SW480 (cell line): ENCODE measurements at places on chromosomes 7 and 10.
A peak's percentile ranks its signal among the peaks of the same experiment; 100 is the strongest.

GRCh38 chr7:158371856-158372255 is 215.8 kb downstream of the PTPRN2 start:
- DNase-seq, result no peak

DNA sequence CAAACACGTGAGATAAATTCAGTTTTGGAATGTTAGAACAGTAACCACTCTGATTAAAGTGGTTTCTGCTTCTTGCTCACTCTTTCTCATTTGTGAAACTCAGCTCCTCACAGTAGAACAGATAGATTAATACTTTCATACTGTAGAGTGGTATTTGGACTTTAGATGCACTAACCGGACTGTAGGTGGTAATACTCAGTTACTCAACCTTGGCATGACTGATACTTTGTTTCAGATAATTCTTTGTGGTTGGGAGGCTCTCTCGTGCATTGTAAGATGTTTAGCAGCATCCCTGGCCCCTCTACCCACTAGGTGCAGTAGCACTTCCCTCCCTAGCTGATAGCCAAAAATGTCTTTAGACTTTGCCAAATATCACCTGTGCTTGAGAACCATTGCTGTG is 37.6 kb downstream of the MCU start:
- no peak for DNase-seq

DNA sequence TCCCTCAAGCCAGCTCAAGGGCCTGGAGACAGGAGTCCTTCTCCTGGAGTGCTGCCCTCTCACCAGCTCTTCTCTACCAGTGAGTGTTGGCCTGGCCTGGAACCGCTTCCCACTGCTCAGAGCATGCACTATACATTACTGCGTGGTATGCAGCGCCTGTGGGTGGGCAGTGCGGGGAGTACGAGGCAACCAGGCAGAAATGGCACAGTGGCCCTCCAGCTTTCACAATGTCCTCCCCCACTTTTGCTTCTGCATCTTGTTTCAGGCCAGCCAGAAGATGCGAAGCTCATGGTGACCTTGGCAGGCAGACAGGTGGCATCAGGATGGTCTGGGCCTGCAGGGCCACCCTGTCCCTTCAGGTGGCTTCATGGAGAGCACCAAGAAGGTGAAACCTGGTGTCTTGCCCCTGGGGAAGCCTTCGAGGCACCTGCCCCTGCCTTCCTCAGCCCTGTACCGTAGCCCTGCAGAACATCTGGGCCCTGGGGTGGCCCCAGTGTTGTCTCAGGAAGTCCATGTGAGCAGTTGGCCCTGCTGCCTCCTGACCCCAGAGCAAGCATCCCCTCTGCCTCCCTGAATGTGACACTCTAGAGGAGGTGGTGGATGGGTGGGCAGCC is 35.8 kb downstream of the RASGEF1A start:
- DNase-seq, result no peak

- peak; percentile 27 for DNase-seq
These were observed 146.9 kb downstream of the TPST1 start for GRCh38 chr7:66352071-66352470.

- no peak for DNase-seq
These were observed 8.1 kb upstream of the RABGEF1 start for GRCh38 chr7:66732439-66732838.

DNA sequence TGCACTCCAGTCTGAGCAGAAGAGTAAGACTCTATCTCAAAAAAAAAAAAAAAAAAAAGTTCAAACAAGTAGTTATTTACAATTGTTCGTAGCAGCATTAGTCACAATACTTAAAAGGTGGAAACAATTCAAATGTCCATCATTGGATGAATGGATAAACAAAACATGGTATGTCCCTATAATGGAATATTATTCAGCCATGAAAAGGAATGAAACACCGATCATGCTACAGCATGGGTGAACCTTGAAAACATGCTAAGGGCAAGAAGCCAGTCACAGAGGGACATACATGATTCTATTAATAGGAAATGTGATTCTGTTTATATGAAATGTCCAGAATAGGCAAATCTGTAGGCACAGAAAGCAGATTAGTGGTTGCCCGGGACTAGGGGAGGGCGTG is 15.9 kb downstream of the DOCK1 start:
- DNase-seq, result no peak

GRCh38 chr7:55192723-55193122 is 172.4 kb upstream of the LANCL2 start:
- no peak for DNase-seq

DNA sequence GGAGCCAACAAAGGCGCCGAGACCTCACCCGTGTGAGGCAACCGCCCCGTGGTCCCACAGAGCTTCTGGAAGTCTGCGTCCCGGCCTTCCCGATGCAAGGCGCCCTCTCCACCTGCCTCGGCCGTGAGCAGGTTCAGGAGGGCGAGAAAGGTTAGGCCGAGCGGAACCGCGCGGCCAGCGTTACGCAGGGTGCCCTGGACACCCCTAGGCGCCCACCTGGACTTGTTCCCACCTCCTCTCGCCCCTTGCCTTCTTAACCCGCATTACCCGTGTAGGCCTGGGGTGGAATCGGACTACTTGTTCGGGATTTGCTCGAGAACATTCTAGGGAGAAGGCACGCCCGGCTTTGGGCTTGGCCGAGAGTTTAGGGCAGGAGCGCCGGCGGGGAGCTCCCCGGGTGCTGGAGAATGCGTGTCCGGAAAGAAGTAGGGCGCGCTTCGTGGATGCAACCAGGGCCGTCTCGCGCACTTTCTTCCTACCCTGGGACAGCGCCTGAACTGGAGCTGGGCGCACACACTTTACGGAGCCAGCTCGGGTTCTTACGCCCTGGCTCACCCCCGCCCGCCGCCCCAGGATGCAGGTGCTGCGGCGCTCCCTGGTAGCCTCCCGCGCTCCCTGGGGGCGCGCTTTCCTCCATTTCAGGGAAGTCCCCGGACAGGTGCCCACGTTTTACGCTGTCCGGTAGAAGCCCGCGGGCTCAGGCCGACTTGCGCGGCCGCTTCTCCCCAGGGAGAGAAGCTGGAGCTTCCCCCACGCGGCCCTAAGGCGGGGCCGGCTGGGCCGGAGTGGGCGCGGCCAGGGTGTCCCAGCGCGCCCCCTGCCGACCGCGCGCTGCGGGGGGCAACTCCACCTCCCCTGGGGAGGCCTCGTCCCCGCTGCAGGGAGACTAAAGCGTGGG is 74.5 kb downstream of the INSIG1 start:
- no peak for DNase-seq

DNA sequence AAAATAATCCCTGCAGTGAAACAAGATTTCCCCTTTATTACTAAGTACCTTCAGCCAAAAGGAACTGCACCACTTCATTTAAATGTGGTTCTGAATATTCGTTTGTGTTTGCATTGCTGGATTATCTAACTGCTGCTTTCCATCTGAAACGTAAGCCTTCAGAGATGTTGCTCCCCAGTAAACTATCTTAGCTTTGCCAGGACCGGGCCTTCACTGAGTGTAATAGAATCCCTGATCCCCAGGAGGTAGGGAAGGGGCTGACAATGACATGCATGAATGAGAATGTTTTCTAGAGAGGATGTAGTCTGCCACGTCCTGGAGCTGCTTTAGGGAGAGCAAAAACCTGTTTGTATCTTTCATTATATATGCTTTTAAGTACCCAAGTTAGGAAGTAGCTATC is 19.5 kb upstream of the INSYN2A start:
- no peak for DNase-seq

GRCh38 chr10:25552283-25552919 is 377.6 kb downstream of the GPR158 start:
- DNase-seq, result no peak

DNA sequence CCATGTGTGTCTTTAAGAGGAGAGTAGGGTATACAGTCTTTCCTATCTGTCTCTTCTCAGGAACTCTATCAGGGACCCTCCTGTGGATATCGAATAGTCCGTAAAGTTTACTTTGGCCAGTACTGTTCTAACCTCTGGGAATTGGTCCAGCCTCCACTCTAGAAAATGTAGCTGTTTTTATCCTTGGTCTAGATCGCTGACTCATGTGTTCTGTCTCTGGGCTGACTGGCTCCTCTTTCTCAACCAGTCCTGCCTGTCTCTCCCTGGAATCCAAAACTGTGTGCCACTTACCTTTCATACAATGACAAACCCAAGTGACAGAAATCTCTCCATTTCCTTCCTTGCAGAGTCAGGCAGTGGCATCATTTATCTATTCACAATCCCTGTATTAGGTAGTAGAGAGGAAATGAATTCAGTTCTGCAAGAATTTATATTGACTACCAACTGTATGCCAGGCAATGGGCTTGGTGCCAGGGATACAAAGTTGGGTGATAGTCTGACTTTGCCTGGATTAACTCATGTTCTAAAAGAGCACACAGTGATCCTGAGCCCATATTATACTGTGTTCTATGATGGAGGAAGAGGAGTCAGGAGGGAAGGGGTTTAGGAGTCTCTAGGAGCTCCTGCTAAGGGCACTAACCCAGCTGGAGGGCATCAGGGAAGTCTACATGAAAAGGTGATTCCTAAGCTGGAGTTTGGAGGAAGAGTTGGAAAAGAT is 232.7 kb downstream of the LRMDA start:
- no peak for DNase-seq

DNA sequence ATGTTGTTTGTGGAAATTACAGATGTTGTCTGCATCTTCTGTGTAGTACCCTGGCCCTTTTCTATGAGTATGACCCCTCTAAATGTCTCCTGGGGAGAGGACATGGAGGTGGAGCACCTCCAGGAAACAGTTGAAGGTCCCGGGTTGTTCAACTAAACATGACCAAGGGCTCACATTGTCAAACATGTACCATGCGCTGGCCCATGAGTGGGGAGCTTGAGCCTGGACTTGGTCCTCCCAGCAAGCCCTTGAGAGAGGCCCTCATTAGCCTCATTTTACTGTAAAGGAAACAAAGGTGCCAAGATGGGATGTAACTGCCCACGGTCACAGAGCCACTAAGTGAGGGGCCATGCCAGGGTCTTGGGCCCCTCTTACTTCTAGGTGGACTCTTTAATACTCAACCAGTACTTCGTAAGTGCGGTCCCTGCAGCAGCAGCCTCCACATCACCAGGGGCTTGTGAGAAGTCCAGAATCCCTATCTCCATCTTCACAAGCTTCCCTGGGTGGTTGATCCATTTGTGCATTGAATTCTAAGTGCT is 31.2 kb downstream of the C10orf71 start:
- DNase-seq, result no peak

GRCh38 chr7:2814186-2814945 is 29.7 kb downstream of the GNA12 start:
- no peak for DNase-seq

- DNase-seq, result no peak
These were observed 316.5 kb upstream of the ZMIZ1 start for GRCh38 chr10:78752221-78752620.

DNA sequence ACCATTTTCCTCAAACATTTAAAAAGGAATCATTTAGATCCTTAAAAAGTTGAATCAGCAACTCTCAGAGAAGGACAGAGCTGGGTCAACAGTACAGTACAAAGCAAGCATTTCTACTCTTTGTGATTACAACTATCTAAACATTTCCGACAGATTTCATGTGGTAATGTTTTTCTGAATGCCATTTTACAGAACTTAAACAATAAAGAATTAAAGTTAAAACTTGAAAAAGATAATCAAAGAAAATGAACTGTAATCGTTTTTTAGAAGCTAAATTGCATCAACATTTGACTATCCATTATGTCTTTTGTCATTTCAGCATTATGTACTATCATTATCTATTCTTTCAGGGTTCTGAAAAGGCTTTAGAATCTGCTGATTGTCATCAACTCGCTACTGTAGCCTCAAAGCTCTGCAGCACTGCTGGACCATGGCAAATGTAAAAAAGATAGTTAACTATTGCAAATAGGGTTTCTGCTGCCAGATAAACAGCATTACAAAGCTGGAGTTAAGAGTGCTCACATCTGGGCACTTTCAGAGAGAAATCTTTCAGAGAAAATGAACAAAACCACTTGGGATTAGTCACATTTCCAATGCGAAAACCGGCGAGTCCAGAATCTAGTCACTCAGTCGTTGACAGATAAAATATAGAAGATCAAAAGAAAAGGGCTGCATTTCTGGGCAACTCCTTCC is 160.4 kb upstream of the LAMB4 start:
- DNase-seq, result no peak

- DNase-seq, result no peak
These were observed 202.2 kb upstream of the ETV1 start for GRCh38 chr7:14191686-14192098.

- DNase-seq, result no peak
These were observed 346.5 kb downstream of the TYW1 start for GRCh38 chr7:67343114-67343513.

GRCh38 chr7:116610721-116611120 is 61.3 kb upstream of the MET start:
- no peak for DNase-seq
